ENCODE measurements at places on chromosomes 3 and 15. TPM values are rescaled to one million over a fixed set of nuclear protein-coding genes. Genes with fewer than 3 reads are reported as not detected.

- no peak for DNase-seq
These were observed 53.4 kb upstream of the CHD2 start for GRCh38 chr15:92846741-92847140.

GRCh38 chr15:32649342-32649741 is 7.8 kb downstream of the SCG5 start:
- no peak for DNase-seq

- DNase-seq, result no peak
These were observed 76.2 kb upstream of the HERC1 start for GRCh38 chr15:63909819-63910437.

- no peak for DNase-seq
These were observed 281.0 kb upstream of the TBL1XR1 start for GRCh38 chr3:177478170-177478867.

C3orf22 gene
- polyA plus RNA-seq, result not detected

DNA sequence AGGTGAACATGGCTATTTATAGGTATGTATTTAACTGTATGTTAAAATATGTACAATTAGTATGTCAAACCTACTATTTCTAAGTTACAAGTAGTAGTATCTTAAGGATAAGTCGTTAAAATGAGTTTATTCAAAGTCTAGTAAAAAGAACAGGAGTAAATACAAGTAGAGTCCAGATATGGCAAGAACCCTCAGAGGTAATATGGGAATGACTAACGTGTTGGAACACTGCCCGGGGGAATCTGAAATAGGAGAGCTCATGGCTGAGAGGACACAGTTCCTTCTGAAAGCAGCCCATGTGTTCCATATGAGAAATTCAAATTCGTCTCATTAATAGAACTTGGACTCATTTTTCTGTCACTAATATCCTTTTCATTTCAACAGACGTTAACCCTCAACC is 158.8 kb downstream of the CLSTN2 start:
- peak; percentile 64 for DNase-seq

CCDC39 gene
- polyA plus RNA-seq, result 0.72 TPM

GRCh38 chr3:9888540-9888939 is 1.9 kb upstream of the JAGN1 start:
- DNase-seq, result no peak

DNA sequence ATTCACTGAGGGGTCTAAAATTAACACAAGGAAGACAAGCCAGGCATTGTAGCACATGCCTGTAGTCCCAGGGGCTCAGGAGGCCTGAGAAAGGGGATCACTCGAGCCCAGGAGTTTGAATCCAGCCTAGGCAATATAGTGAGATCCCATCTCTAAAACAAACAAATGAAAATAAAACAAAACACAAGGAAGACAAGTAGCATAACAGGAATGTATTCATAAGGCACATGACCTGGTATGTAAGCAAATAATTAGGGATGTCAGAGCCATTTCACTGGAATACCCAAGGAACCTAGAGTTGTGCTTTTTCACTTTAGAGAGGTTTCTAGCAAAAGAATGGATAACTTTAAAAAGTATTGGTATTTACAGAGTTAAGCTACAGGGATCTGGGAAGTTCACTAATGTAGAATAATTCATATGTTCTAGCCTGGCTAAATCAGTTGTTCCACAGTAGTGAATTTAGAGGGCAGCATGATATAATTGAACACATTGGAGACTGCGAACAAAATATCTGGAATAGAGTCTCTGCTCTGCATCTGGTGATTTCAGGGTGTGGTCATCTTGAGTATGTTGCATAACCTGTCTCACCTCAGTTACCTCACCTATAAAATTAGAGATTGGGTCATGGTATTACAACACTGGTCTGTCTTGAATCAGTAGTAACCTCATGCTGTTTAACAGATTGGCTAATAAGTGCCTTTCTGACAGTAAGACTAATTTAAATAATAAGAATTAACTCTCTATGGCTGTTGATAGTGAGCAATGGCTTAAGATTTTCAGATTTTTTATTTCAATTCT is 9.3 kb downstream of the GRAMD1C start:
- DNase-seq, result no peak

DNA sequence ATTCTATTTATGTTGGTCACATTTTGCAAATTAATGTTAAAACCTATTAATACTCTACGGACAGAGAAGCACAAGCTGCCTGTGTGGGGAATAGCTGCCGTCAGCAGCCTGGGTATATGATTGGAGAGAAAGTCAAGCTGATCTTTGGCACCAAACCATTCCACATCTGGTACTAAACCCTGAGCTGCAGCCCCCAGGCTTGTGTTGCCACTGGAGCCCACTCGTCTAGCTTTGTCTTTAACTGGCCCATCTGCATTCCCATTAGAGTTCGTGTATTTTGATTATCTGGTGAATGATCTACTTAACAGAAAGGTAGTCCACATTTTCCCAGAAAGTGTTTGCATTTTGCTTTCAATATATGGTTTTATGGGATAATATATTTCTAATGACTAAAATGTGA is 5.4 kb downstream of the NDUFB4 start:
- DNase-seq, result no peak

DNA sequence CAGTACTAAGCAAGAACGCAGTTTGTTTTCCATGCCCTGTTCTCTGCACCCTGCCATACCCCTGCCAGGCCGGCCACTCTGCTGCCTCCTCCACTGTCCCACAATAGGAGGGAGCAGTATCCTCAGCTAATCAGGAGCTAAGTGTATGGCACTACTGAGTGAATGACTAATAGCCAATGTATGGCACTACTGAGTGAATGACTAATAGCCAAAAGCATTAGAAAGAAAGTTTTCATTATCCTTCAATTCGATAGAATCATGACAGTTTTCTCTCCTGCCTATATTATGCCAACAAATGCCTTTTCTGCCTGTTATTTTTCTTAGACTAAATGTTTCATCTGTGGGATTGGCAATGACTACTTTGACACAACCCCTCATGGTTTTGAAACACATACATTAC is 107.5 kb upstream of the CHRM5 start:
- no peak for DNase-seq

DNA sequence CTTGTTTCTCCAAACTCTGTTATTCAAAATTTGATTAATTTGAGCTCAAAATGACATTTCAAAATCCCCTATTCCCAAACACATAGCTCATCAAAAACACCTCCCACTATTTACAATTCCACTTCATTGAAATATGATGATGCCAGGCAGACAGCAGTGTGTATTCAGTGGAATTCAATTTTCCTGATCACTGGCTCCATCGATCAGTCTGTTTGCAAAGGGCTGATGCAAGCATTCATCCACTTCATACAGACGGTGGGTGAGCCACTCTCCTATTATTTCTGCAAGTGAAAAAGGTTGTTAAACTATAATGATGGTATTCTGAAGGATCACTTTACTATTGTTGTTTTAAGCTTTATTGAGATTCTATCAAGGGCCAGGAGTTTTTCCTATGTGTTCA is 90.7 kb downstream of the RTP4 start:
- no peak for DNase-seq

RYR3 gene
- polyA plus RNA-seq, result 5.8 TPM

DNA sequence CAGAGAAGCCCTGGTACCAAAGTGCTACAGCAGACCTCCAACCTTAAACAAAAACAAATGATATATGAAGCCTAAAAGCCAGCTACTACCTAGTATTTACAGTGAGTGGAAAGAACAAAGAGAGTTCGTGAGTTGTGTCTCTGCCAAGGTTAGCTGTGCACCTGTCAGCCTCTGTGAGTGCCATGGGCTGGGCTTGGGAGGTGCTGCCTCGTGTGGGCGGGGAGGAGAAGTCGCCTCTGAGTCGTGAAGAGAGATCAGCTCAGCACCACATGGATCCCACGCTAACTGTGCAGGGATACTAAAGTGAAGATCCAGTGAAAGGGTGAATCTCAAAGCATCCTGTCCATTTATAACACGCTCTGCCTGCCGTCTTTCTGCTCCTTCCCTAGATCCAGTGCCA is 101.9 kb downstream of the CHDH start:
- DNase-seq, result no peak

GRCh38 chr3:64801856-64802255 is 114.1 kb upstream of the ADAMTS9 start:
- no peak for DNase-seq

GRK7 gene
- not detected for polyA plus RNA-seq

DNA sequence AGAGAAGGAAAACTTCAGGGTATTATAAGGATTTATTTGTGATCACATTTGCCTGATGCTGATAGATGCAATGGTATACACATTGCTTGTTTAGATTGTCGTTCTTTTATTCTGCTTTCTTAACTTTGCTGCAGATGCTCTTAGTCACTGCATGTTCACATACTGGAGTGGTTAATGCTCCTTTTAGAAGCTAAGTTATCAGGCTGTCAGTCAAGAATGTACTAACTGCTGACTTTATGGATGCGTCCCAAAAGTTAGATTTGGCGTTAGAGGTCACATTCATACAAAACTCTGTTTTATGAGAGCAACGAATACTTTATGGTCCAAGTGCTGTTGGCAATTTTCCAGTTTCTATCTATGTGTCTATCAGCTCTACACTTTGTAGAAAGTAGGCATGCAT is 160.7 kb downstream of the BBX start:
- no peak for DNase-seq

- DNase-seq, result no peak
These were observed 159.0 kb upstream of the VEPH1 start for GRCh38 chr3:157662171-157662570.

DNA sequence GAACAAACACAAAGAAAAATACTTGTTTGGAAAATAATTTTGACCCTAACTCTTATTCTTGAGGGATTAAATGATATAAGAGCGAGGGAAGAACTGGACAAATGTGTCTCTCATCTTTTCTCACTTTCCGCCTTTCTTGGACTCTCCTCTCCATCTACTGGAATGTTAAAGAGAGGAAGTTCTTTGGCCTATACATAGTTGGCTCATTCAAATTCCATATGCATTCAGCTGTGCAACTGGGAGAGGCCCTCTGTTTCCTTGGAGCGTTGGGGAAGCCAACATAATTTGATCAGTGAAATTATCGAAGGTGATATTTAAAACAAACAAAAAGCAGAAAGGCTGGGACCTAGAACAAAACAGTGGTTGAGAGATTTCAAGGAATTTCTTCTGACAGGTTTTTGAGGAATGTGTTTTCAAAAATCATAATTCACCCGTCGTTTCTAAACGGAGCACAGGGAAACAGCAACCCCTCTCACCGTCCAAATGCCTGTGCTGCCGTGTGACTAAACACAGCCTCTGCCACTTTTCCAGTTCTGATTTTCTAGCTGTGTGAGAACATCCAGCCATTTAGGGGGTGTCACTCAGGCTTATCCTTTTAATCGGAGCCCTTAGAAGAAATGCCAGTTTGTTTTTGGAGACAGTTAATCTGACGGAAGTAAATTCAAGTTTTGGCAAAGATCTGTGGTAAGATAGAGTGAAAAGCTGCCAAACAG is 489.9 kb downstream of the SOX2 start:
- DNase-seq, result no peak

IL17RB gene
- polyA plus RNA-seq, result 1.1 TPM

SLC26A6 gene
- 14.5 TPM for polyA plus RNA-seq

GRCh38 chr3:197454014-197454413 is 101.8 kb downstream of the BDH1 start:
- DNase-seq, result no peak

DNA sequence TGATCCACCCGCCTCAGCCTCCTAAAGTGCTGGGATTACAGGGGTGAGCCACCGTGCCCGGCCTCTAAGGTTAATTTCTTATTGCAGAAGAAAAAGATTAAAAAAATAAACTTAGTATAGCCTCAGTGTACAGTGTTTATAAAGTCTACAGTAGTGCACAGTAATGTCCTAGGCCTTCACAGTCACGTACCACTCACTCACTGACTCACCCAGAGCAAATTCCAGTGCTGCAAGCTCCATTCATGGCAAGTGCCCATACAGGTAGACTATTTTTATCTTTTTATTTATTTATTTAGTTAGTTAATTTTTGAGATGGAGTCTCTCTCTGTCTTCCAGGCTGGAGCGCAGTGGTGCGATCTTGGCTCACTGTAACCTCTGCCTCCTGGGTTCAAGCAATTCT is 3.2 kb upstream of the FLNB start:
- DNase-seq, result no peak
